ENCODE measurements at places on chromosomes 6 and 20. TPM values are rescaled to one million over a fixed set of nuclear protein-coding genes. Genes with fewer than 3 reads are reported as not detected.

CUTA gene
- polyA plus RNA-seq = 132 TPM

BACH2 gene
- 5.0 TPM for polyA plus RNA-seq

- no peak overlapping the region for H3K4me3 ChIP-seq
- no peak for DNase-seq
- no peaks in the 10 kb centered on the region for H3K36me3 ChIP-seq
- peak overlapping the region; percentile 96 for H3K27ac ChIP-seq
- H3K4me1 ChIP-seq = peaks cover 49% of the 10 kb centered on the region
- no peaks in the 10 kb centered on the region for H3K27me3 ChIP-seq
Measured at GRCh38 chr20:37316116-37316774, 26.8 kb downstream of the MANBAL start.

DNA sequence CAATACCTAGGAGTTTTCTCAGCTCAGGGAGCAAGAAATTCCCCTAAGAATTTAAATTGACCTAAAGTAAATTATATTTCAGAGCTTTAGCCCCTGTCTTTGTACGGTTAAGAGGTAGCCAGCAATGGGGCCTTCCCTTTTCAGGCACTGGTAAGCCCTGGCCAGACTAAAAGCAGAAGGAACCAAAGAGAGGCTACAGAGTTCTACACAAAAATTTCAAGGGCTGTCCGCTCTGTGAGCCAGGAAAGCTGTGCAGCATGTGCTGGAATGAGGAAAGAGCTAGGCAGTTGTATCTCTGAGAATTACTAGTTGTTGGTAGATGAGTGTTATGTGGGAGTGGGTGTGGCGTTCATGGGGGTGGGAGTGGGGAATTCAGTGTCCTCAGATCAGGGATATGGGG lies 96.3 kb upstream of the MAFB start:
- H3K27ac ChIP-seq = no peak overlapping the region
- H3K36me3 ChIP-seq = no peaks in the 10 kb centered on the region
- no peaks in the 10 kb centered on the region for H3K27me3 ChIP-seq
- H3K4me1 ChIP-seq = peaks cover 5% of the 10 kb centered on the region

DNA sequence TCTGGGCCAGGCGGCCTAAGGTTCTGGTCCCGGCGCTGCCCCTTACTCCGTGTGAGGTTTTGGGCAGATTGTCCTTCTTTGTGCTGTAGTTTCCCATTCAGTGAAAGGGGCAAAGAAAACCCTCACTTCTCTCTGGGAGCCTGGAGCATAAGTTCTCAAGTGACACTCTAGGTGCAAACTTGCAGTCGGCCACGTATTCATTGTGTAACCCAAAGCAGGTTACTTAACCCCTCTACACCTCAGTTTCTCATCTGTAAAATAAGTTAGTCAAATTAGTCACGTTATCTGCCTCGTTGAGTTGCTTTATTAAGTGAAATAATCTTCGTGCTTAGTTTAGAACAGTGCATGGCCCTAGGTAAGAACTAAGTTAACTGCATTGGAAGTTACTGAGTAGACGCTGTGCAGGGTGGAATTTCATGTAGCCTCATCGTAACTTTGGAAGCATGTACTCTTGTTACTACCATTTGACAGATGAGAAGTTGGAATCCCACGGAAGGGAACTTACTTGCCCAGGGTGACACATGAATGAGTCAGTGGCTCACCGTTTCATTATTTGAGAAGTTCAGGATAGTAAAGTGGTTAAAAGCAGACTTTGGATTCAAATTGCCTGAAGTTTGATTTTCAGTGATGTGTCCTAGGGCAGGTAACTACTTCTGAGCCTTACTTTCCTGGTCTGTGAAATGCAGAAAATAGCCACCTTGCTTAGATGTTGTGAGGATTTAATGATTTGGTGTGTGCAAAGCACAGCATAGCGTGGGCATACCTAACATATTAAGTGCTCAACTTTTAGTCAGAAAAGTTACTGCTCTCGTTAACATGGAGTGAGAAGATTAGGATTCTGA lies 556 bp upstream of the MROH8 start:
- H3K4me1 ChIP-seq = peaks cover 23% of the 10 kb centered on the region
- no peak for DNase-seq
- no peaks in the 10 kb centered on the region for H3K27me3 ChIP-seq
- peak overlapping the region; percentile 83 for H3K4me3 ChIP-seq
- no peaks in the 10 kb centered on the region for H3K36me3 ChIP-seq

DNA sequence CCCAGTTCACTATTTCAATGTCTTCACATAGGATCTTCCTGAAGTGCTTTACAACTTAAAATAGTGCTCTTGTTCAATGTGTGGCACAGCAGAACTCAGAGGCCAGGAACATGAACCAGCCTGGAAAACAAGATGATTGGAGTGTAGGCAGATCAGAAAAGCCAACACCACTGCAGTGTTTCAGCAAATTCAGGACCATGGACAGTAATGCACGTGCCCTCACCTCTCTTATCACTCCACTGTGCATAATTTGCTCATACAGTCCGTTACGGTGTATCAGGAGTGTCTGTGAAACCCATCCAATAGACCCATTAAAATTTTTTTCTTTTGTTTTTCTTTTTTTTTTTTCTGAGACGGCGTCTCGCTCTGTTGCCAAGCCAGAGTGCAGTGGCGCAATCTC lies 27.6 kb upstream of the HACE1 start:
- H3K36me3 ChIP-seq = no peaks in the 10 kb centered on the region
- no peaks in the 10 kb centered on the region for H3K27me3 ChIP-seq
- no peak overlapping the region for H3K27ac ChIP-seq
- H3K4me1 ChIP-seq = no peaks in the 10 kb centered on the region
- no peak overlapping the region for H3K4me3 ChIP-seq

DNA sequence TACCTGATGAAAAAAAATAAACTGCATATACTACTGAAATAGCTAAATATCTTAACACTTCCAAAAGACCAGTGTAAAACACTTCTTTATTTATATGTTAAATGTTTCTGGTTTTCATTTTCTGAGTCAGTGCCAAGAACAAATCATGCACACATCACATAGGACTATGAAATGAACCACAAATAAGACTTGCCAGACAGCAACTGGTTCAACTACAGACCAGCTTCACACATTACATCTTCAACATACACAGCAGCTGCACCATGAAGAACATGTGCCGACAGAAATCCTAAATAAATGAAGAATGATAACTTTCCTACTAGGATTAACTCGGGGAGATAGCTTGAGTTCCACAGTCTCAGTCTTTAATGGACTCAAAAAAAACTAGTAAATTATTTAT lies 168.3 kb upstream of the STXBP5 start:
- H3K4me3 ChIP-seq = no peak overlapping the region
- H3K27me3 ChIP-seq = no peaks in the 10 kb centered on the region
- H3K4me1 ChIP-seq = no peaks in the 10 kb centered on the region
- no peak for DNase-seq

DNA sequence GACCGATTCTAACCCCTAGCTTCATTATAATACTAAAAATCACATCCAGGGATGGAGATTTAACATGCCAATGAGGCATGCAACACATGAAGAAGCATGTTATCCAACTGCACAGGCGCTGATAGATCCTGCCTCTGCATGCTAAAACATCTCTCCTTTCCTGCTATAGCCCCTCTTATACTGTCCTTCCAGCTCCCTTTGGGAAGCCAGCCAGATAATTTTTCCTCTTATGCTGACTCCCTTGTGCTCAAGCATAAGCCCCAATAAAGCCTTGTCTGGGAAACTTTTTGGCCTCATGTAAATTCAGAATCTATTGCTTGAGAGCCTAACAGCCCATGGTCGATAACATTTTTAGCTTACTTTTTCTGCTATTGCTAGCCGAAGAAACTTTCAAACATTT lies 404.3 kb downstream of the EPM2A start:
- no peaks in the 10 kb centered on the region for H3K27me3 ChIP-seq
- no peak overlapping the region for H3K27ac ChIP-seq
- no peak for DNase-seq
- no peak overlapping the region for H3K4me3 ChIP-seq
- no peaks in the 10 kb centered on the region for H3K4me1 ChIP-seq

- H3K27ac ChIP-seq = no peak overlapping the region
- no peaks in the 10 kb centered on the region for H3K27me3 ChIP-seq
- no peak overlapping the region for H3K4me3 ChIP-seq
- peaks cover 12% of the 10 kb centered on the region for H3K4me1 ChIP-seq
- H3K36me3 ChIP-seq = no peaks in the 10 kb centered on the region
- DNase-seq = no peak
Measured at GRCh38 chr6:149899926-149900619, 2.2 kb upstream of the RAET1E start.

DNA sequence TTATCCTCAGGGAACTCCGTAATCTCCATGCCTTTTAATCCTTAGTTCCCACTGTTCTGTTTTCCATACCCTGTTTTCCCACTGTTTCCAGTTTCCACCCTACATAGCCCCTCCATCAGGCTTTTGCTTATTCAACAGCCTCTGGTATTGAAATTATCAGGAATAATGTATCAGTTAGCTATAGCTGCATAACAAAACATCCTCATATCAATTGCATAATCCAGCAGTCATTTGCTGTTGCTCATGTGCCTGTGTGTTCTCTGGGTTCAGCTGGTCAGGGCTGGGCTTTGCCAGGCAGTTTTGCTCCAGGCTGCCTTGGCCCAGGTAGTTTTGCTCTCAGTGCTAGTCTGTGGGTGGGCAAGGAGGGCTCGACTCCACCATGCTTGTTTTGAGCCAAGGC lies 94.3 kb upstream of the FOXA2 start:
- no peaks in the 10 kb centered on the region for H3K27me3 ChIP-seq
- no peaks in the 10 kb centered on the region for H3K4me1 ChIP-seq
- no peak overlapping the region for H3K4me3 ChIP-seq
- no peaks in the 10 kb centered on the region for H3K36me3 ChIP-seq

- no peak overlapping the region for H3K27ac ChIP-seq
- H3K4me3 ChIP-seq = no peak overlapping the region
- H3K36me3 ChIP-seq = no peaks in the 10 kb centered on the region
- peaks cover 3% of the 10 kb centered on the region for H3K4me1 ChIP-seq
- no peaks in the 10 kb centered on the region for H3K27me3 ChIP-seq
Measured at GRCh38 chr6:36722879-36723278, 25.3 kb downstream of the RAB44 start.

Measured in testis (tissue), 5 donors.